ENCODE measurements at places on chromosomes 4 and X.

GRCh38 chr4:14143892-14144291 is 516.4 kb upstream of the BOD1L1 start:
- no peak for DNase-seq

DNA sequence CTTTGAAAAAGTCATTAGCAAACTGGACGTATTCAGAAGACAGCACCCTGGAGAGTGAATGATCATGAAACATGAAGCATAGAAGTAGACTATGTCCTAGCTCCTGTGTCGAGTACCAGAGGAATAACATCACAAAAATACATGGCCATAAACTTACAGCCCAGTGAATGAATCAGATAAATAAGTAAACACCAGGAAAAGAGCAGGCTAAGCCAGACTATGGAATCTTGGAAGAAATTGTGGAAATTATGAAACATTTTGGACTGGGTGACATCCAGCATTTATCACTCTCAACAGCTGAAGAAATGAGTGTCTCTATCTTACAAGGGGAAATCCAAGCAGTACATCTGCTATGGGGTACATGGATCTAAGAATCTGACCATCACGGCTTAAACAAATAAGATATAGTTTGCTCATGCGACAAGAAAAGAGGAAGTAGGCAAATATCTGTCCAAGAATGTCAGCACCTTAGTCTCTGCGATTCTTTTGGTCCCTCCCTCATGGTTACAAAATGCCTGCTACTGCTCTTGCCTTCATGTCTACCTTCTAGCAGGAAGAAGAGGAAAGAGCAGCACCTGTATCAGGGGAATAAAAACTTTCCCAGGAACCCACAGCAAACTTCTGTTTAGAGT is 481.5 kb downstream of the BCOR start:
- DNase-seq, result no peak

GRCh38 chrX:24149351-24150050 is at the start of gene ZFX:
ZFX (plus strand) TSS chrX:24149729; CDS start chrX:24172743, 23,014 bp downstream.
- peak; percentile 64 for DNase-seq

DNA sequence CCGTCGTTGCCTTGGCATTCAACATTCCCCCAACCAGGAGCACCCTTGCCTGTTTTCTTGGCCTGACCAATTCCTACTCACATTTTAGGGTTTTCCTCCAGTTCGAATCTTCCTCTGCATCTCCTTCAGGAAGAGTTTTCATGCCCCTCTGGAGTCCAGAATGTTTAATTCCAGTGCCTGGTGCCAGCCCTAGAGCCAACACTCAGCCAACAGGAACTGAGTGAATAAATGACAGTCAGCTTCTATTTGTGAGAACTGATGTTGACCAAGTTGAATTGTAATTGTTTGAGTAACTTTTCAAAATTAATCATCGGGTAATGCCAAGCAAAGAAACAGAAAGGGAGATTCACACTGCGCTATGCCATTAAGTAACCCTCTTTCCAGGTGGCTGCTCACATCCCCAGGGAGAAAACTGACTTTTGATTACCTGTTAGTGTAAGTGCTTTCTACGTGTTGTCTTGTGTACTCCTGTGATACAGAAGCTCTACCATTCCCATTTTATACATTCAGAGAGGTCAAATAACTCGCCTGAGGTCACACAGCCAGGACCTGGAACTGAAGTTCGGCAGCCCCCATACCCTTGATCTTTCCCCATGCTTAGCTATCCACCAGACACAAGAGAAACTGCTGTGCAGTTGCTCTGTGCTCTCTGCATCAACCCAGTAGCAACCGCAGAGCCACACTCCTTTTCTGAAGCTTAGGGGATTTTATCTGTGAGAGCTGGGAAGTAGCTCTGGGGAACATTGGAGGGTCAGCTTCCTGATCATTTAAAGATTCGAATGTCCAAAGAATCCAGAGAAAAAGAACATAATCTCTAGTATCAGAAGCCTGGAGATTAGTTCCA is 19.0 kb upstream of the SLC2A9 start:
- DNase-seq, result no peak

Data from fibroblast of skin of scalp (primary cell).